CD4-positive, alpha-beta memory T cell (primary cell): ENCODE measurements at places on chromosomes 5 and 9.

DNA sequence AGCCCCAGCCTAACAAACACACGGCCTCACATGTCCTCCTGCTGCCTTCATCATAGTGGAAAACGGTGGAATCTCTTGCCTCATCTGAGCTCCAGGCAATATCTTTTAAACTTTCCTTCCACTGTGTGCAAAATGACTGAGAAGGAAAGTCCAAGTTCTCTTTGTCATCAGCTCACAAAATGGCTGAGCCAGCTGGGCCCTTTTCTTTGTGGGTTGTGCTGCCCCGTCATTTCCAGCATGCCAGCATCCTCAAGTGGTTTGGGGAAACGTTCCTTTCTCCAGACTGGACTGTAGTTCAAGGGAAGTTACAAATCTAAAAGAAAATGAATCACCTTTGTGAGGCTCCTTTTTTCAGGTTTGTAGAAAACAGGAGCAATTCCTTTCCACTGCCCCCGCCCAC, 171.1 kb upstream of the FSTL4 start:
- no peaks in the 10 kb centered on the region for H3K36me3 ChIP-seq
- DNase-seq: no peak
- no peak overlapping the region for H3K4me3 ChIP-seq
- no peak overlapping the region for H3K27ac ChIP-seq
- no peaks in the 10 kb centered on the region for H3K27me3 ChIP-seq
- H3K4me1 ChIP-seq: no peaks in the 10 kb centered on the region

DNA sequence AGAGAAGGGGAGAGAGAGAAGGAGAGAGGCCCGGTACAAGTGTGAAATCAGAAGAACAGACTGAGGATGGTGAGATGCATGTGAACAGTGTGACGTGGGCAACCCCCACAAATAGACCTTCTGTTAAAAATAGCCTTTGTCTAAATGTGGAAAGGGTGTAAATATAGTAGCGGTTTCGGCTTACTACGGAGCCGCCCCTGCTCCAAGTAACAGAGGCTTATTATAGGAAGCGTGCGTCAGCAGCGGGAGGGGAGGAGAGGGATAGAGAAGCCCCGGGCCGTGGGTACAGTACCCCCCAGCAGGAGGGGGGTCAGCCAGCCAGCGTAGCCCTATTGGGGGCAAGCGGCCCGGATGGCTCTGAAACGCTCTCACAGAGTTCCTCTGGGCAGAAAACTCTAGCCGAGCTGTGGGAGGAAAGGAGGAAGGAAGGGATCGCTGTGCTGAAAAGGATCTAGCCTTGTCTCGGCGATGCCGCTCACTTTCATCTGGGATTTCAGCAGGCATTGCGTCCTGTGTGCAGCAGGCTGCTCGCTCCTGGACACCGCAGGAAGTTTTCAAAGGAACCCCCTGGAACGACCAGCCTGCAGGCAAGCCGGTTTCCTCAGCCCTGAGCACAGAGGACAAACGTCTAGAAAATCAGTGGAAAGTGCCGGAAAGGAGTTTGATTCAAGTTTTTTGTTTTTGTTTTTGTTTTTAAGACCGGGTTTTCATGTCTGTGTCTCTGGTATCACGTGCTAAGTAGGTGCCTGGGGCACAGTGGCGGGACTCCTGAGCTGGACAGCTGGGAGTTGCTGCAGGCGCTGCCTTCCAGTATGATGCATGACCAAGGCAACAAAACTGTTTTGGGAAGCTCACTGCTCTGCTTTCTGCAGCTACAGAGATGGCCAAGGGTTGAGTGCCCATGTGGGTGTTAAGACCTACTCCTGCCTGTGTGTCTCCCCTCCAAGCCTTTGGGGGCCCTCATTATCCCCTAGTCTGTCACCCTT, 146.6 kb downstream of the SEC61B start:
- no peak for DNase-seq
- peaks cover 4% of the 10 kb centered on the region for H3K27me3 ChIP-seq
- H3K4me1 ChIP-seq: no peaks in the 10 kb centered on the region
- no peak overlapping the region for H3K27ac ChIP-seq
- H3K36me3 ChIP-seq: no peaks in the 10 kb centered on the region

DNA sequence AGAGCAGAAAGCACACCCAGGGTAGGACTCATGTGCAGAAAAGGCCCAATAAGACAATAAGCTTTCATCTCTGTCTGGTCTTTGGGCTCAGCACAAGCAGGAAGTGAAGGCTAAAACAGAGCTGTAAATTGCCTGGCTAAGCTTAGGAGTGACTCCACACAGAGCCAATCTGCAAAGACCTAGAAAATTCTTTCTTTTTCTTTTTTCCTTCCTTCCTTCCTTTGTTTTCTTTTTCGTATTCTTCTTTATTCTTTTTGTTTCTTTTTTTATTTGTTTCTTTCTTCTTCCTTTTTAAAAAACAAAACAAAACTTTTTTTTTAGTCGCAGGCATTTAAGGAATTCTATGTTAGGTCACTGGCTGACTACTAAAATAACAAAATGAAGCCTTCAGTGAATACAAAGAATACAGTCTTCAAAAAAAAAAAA, 12.2 kb downstream of the SLC35A4 start:
- H3K27me3 ChIP-seq: no peaks in the 10 kb centered on the region
- no peaks in the 10 kb centered on the region for H3K36me3 ChIP-seq
- H3K4me1 ChIP-seq: no peaks in the 10 kb centered on the region
- H3K27ac ChIP-seq: no peak overlapping the region
- no peak for DNase-seq
- H3K4me3 ChIP-seq: no peak overlapping the region

DNA sequence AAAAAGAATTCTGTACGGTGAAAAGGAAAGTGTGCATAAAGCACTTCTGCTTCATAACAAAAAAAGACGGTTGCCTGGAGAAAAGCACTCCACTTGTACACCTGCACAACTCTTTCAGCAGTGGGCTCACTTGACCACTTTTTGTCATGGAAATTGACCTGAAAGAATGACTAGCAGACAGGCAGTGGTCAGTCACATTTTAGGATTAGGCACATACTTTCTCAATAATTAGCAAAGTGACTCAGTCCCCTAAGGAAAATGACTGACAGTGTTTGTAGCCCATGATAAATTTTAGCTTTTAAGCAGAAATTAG, 169.3 kb downstream of the FANCC start:
- no peak for DNase-seq
- no peaks in the 10 kb centered on the region for H3K27me3 ChIP-seq
- H3K4me1 ChIP-seq: no peaks in the 10 kb centered on the region
- no peaks in the 10 kb centered on the region for H3K36me3 ChIP-seq
- no peak overlapping the region for H3K4me3 ChIP-seq

DNA sequence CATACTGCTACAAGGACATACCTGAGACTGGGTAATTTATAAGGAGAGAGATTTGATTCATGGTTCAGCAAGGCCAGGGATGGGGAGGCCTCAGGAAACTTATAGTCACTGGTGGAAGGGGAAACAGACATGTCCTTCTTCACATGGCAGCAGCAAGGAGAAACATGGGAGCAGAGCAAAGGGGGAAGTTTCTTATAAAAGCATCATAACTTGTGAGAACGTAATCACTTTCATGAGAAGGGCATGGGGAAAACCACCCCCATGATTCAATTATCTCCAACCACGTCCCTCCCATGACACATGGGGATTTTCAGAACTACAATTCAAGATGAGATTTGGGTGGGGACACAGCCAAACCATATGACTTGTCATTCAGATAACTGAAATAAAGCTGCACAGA, 100.9 kb downstream of the ST8SIA4 start:
- H3K4me3 ChIP-seq: no peak overlapping the region
- H3K27ac ChIP-seq: no peak overlapping the region
- no peaks in the 10 kb centered on the region for H3K27me3 ChIP-seq
- no peaks in the 10 kb centered on the region for H3K36me3 ChIP-seq
